ENCODE measurements at places on chromosomes 11 and 22. TPM values are rescaled to one million over a fixed set of nuclear protein-coding genes. Genes with fewer than 3 reads are reported as not detected.

UPK3A gene
- 1.5 TPM for polyA plus RNA-seq

DNA sequence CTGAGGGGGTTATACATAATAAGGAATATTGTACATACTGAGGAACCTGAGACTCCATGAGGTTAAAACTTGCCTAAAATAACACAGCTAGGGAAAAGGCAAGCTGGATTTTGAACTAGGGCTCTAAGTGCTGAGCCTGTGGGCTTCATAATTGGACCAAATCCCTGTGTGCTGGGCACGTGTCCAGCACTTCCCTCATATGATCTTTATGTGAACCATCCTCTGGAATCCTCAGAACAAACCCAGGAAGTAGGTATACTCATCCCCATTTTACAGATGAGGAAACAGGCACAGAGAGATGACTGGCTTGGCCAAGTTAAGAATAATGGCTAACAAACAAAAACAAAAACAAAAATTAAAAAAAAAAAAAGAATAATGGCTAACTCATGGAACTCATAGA lies 14.9 kb downstream of the RTN4RL2 start:
- no peak for DNase-seq

GRCh38 chr11:125270711-125271110 lies 106.2 kb downstream of the PKNOX2 start:
- DNase-seq = no peak

GRCh38 chr11:16363706-16364105 lies 7.4 kb upstream of the SOX6 start:
- no peak for DNase-seq

DNA sequence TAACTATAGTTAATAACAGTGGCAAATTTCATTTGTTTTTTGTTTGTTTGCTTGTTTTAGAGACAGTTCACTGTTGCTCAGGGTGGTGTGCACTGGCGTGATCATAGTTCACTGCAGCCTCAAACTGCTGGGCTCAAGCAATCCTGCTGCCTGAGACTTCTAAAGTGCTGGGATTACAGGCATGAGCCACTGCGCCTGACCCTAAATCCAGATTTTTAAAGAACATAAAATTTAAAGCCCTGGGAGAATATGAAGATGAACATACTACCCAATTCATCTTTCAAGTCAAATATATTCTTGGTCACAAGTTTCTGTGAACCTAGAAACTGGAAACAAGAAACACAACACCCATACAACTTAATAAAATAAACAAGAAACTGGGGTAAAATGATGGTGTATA lies 28.1 kb downstream of the RRAS2 start:
- DNase-seq = no peak

GRCh38 chr11:80084608-80085007 lies 643.8 kb upstream of the TENM4 start:
- no peak for DNase-seq

PRR5L gene
- polyA plus RNA-seq = 17.3 TPM

DNA sequence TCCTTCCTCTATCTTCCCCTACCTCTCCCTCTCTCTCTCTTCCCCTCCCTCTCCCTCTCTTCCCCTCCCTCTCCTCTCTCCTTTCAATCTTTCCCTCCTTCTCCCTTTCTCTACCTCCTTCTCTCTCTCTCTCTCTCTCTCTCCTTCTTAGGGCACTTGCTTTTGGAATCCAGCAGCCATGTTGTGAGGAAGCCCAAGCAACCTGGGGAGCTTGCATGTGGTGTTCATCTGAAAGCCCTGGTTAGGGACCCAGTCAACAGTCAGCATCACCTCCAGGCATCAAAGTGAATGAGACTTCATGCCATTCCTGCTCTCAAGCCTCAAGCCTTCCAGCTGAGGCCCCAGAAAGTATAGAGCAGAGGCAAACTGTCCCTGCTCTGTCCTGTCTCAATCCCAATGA lies 65.6 kb upstream of the SHISAL1 start:
- no peak for DNase-seq

- DNase-seq = no peak
These were observed 60.1 kb downstream of the DCUN1D5 start for GRCh38 chr11:103031834-103032233.

DNA sequence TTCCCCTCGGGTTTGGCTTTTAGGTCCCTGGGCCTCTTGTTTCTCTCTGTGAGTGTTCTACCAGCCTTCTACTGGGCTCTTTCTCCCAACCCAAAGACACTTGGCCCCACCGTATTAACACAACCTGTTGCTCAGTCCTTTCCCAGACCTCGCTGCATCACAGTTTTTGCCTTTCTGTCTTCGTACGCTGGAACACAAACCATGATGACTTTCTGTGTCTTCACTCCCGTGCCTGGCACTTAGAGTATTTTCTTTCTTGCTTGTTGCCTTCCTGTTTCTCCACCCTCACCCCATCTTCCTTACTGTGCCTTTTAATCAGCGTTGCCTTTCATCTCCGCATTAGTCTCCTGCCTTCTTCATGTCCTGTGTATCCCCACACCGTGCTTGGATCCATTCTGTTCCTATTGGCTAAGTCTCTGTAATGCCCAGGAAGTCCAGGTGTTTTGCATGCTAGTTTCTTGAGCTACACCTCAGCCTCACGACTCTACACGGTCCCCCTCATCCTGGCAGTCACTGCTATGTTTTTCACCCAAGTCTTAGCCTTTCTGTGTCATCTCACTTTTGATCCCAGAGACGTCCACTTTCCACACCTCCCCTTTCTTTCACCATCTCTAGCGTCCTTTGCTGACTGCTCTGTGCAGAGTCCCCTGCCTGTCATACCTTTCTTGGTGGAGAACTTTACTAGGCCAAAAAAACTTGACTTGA lies 1.6 kb downstream of the MARK2 start:
- DNase-seq = no peak

All from left kidney (tissue), 8 donors.